Activated CD4-positive, alpha-beta T cell treated with anti-CD3 and anti-CD28 coated beads for 36 hours (primary cell): ENCODE measurements at places on chromosomes 2 and 18.

DNA sequence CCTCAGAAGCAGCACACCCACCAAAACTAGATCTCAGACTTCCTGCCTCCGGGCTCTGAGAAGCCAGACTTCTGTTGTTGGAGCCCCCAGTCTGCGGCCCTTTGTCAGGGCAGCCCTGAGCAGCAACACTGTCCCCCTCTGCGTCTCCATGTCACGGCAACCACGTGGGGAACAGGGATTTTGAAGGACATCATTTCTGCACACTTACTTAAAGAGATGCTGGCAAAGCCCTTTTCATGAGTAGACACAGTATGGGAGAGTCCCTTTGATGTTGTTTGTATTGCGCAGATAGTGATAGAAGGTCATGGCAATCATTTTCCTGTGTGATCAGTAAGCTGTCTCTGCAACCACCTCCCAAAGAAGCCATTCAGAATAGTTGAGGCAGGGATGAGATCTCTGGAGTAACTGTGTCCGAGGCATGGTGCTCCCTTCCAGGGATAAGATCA, 69.1 kb upstream of the ID2 start:
- no peak for DNase-seq

- no peak for DNase-seq
These were observed 515.5 kb upstream of the MYT1L start for GRCh38 chr2:2846332-2847208.

DNA sequence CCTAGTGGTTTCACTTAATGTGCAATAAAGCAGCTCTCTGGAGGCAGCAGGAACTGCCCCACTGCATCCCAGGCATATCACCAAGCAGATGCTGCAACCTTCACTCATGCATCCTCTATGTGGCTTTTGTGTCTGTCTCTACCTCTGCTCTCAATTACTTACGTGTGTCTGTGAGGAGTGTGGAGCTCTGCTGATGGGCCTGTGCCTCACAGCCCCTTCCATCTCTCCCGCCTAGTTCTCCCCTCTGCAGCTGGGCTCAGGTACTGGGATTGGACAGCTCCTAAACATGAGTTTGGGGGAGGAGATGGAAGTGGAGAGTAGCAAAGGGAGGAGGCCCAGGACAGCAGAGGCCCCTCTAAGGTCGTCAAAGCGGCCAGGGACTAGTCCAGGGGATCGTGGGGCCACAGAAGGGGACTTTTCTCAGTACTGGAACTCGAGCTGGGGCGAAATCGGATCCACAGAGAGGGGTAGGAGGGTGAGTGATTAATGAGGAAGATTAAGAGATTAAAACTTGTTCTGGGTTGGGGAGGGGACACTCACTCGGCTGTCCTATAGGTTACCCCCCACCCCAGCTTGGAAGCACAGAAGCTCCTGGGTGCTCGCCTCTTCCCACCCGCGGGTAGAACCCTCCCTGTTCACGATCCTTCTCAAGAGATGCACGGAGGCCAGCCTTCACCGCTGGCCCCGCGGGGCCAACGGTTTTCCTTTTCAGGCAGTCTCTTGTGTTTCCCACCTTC, 2.1 kb upstream of the LBX2 start:
- DNase-seq = no peak

GRCh38 chr2:40169430-40169829, 282.5 kb downstream of the SLC8A1 start:
- DNase-seq = no peak

GRCh38 chr2:160264308-160264707, 64.2 kb upstream of the ITGB6 start:
- no peak for DNase-seq

DNA sequence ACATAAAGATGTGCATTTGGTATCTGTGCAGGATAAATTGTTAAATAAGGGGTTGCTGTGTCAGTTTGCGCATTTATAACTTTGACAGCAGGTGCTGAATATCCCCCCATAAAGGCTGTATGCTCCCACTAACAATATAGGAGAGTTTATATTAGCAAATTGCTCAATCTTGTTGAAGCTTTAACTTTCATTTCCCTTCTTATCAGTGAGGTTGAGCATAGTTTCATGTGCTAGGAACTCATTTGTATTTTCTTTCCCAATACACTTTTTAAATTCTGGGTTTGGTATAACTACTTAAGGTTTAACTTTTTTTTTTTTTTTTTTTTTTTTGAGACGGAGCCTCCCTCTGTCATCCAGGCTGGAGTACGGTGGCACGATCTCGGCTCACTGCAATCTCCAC, 89.0 kb downstream of the FAM117B start:
- no peak for DNase-seq

DNA sequence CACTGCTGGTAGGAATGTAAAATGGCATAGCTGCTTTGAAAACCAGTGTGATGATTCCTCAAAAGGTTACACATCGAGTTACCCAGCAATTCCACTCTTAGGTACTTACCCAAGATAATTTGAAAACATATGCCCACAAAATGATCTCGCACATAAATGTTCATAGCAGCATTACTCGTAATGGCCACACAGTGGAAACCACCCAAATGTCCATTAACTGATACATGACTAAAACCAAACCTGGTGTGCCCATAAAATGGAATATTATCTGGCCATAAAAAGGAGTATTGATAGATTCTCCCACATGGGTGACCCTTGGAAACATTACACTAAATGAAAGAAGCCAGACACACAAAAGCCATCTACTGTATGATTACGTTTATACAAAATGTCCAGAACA, 70.4 kb downstream of the ALPK2 start:
- DNase-seq = no peak

DNA sequence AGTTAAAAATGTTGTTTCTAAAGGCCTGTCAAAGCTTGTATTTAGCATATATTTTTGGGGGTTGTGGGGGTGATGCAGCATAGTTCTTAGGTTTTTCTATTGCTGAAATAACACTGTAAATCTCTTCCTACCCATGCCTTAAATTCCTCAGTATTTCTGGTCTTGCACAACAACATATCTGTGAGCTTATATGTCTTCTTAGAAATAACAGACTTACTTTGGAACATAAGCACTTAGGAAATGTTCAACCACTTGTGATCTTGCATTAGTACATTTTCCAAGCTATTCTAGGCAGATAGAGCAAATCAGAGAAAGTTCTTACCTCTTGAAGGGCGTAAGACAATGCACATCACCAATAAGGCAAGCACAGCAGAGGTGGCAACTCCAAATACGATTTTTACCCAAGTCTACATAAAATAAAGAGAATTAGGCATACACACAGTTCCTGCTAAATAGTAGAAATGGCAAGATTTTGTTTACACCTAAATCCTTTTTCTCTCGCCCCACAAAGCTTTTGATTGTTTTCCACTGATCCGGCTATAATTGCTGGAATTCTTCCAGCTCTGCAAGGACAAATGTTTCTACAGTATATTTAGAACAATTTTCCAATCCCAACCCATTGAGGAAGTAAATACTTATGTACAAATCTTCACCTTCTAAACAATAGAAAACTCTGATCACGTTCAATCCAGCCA, 512 bp downstream of the FAP start:
- no peak for DNase-seq

DNA sequence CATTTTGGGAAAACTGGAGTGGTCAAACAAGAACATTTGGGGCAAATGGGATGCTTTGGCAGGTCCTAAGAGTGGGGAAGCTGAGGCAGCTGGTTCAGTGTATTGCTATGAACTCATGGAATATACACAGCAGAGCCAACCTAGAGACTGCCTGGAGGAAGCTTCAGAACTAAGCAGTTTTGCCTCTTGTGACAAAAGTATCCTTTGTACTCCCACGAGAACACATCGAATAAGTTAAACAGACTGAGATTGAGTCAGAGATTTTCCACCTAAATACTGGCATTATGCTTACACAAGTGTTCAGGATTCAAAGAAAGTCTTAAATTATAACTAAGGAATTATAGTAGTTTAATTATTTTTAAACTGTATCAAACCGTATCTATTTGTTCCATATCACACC, 5.2 kb upstream of the ARMC9 start:
- no peak for DNase-seq

DNA sequence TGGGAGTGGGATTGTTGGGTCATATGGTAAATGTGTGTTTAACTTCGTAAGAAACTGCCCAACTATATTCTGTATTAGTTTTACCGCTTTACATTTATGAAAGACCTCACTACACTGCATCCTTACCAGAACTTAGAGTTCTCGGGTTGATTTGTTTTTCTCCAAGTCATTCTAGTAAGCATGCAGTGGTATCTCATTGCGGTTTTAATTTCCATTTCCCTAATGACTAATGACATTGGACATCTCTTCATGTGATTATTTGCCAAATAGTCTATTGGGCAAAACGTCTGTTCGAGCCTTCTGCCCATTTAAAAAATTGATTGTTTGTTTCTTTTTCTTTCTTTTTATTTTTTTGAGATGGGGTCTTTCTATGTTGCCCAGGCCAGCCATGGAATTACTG, 6.8 kb downstream of the FBLN7 start:
- DNase-seq = no peak

- DNase-seq = no peak
These were observed 64.1 kb downstream of the STAT4 start for GRCh38 chr2:191086706-191087105.

DNA sequence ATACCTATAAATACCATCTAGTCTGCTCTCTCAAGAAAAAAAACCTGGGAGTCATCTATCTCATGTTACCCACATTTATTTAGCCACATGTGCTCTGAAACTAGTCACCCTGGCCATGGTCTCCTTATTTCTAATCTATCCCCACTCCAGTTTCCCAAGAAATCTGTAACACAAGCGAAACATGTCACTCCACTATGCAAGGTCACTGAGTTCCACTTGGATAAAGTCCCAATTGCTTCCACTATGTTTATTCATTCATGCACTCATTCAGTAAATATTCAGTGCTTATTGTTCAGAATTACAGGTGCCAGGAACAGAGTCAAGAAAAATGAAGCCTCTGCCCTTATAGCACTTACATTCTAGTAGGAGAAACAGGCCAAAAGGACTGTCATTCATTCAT, 369.4 kb upstream of the CYRIA start:
- DNase-seq = no peak

DNA sequence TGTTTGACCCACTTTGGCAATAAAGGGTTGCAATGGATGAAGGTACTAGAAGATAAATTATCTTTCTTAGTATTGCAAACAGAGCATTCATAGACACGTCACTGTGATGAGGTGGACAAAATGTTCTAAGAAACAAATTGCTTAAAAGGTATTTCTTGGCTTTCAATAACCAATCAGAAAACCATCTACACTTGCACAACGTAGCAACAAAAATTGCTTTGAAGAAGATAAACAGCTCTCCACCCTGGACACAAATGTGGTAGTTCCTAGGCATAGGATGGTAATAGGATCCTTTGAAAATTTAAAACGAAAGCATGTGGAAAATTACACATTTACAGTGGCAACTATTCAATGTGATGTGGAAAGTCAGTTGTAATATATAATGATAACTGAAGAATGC, 439.9 kb upstream of the ETAA1 start:
- no peak for DNase-seq

- no peak for DNase-seq
These were observed 259.7 kb downstream of the ETAA1 start for GRCh38 chr2:67656875-67657274.

- DNase-seq = peak; percentile 38
These were observed 568 bp downstream of the ARL5A start for GRCh38 chr2:151827564-151828142.

GRCh38 chr2:37026050-37026449, 58.1 kb downstream of the HEATR5B start:
- DNase-seq = peak; percentile 24

DNA sequence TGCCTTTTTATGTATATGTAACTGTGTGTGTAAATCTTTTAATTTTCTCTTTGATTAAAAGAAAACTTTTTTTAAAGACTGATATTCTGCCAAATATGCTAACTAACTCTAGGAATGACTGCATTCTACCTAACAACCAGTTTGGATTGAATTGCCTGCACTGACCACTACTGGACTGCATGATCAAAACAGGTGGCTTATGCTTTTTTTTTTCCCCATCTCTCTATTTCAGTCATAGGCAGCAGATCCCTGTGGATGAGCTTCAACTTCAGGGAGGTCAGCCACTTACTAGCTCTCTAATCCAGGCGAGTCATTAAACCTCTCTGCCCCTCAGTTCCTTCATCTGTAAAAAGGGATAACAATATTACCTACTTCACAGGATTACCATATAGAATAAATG, 138.6 kb upstream of the SERTAD2 start:
- DNase-seq = no peak

DNA sequence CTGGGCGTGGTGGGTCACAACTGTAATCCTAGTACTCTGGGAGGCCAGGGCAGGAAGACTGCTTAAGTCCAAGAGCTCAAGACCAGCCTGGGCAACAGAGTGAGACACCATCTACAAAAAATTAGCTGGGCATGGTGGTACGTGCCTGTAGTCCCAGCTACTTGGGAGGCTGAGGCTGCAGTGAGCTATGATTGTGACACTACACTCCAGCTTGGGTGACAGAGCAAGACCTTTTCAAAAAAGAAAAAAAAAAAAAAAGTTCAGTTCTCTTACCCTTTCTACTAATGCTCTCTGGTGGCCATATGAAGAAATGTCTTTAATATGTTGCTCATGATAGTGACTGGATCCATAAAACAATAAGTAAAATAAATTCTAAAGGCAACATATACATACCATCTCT, 14.9 kb downstream of the TYW5 start:
- no peak for DNase-seq

DNA sequence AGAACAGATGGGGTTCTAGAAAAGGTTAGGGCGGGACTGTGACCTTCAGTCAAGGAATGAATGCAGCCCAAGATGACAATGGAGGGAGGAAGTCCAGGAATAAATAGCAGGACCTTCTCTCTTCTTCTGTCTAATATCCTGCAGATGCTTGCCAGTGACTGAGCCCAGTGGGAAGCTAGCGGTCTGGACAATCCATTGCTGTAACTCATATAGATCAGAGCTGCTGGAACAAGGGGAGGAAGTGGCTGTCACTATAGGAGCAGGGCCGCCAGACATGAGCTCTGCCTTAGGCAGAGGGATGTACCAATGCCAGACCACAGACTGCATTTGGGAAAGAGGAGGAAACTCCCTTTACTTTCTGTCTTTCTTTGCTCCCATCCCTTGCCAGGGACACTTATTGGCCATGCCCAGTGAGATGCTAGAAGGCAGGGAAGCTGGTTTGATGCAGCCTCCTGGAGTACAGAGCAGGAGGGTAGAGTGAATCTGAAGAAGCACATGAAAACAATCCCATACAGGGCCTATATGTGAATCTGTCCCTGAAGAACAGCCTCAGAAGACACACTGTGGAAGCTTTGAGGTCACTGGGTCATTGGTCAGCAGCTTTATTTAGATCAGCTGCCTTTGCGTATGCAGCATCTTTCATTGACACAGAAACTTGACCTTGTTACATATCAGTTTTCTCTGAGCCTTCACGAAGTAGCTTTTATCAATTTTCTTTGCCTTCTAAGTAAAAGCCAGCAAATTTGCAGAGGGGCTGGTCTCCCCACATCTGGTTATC, 65.4 kb downstream of the CCDC85A start:
- DNase-seq = no peak

DNA sequence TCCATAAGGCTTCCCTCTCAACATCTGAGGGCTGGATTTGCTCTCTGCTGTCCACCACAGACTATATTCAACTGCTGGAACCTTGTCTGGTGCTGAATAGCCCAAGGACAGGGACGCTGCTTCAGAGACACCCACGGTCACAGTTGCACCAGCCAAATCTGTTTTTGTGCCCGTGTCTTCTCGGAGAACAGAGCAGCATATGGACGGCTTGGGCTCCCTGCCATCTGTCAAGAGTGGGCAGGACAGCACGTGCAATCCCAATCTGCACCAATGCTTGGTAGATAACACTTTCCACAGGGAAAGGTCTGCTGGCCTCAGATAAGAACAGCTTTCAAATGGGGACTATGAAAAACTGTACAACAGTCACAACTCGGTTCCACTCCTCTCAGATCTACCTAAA, 466.1 kb downstream of the TGIF1 start:
- DNase-seq = no peak
